ENCODE measurements at places on chromosomes 2 and 18.

DNA sequence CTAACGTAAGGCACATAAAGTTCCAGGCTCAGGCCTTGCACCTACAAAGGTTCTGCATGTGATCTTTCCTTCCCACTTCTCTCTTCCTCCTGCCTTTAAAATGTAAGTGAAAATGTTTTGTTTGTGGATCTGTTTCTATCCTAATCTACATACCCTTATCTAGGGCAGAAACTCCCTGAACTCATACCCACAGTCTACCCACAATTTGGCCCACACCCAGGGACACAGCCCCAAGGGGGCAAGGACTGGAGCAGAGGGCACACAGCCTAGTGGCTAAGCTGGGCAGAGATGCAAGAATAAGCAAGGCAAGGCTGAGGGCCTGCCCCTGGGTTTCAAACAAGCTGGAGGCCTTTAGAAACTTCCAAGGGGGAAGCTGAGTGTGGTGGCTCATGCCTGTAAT, 71.0 kb downstream of the HS1BP3 start:
- DNase-seq = no peak

DNA sequence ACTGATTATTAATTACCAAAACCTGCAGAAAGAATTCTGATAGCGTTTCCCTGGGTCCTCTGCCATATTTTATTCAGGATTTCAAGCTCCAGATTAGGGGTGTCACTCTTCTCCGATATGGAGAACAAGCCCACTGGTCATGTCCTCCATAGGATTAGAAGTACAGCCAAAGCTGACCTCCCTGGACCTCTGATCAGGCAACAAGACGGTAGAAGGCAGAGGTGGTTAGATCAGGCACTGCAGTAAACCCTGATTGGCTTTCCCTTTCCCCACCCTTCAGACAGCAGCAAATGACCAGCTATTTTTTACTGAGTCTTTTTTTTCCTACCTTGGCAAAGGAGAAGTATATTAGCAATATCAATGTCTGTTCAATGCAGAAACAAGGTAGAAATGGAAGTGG, 37.7 kb downstream of the SPC25 start:
- DNase-seq = no peak

DNA sequence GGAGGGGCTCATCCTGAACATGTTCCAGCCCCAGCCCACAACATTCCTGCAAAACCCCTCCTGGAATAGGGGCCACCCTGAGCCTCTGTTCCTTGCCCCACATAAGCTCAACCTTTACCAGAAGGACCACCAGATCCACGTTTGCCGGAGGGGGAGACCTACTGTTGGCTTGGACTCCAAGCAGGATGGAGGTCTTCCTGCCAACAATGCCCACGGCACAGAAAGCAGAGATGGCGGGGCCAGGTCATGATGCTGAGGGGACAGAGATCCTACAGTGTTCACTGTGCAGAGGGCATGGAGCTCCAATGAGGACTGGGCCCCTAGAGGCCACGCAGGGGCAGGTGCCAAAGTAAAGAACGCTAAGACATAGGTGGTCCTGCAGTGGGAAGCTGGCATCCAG, 98.5 kb upstream of the RAB6C start:
- no peak for DNase-seq

- no peak for DNase-seq
These were observed 309.3 kb downstream of the ZNF521 start for GRCh38 chr18:25042641-25043051.

DNA sequence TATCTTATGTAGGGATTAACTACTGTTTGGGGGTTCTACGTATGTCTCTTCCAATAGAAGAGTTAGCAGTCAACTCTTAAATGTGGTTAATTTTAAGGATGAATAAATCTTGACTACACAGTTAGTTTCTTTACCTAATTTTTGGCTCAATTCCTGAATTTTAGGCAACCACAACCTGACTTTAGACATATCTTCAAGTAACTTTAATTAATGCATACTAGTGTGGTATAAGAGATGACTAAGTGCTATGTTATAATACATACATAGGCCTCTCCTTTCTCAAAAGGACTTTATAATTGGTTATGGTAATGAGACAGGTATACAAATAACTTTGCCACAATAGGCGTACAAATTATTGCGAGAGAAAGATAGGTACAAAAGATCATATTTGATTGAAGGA, 312.0 kb downstream of the IRS1 start:
- no peak for DNase-seq

DNA sequence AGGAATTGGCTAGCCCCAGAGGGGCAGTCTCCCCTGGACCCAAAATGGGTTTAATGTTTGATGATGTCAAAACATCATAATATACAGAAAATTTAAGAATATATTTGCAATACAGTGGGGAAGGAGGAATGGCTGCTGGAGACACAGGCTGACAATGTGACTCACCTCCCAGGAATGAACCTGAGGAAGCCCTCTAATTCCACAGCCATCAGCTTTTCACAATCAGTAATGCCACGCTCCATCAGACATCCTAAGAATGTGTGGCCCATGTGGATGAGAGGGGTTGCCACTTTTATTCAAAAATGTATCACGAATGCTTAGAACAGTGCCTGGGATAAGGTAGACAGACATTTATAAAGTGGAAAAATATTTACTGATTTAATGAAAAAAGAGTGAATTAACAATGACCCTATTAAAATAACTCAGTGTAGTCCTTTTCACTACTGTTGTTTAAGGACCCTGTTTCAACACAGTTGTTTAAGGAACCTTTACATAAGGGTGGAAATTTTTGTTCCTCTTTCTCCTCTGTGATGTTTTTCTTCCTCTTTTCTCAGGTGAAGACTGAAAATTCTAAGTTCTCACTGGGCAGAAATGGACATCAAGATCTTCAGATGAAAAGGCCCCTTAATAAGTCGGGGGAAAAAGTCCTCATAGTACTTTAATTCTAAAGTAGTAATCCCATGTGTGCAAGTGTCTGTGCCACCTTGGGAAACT, 17.5 kb upstream of the TMEM163 start:
- no peak for DNase-seq

DNA sequence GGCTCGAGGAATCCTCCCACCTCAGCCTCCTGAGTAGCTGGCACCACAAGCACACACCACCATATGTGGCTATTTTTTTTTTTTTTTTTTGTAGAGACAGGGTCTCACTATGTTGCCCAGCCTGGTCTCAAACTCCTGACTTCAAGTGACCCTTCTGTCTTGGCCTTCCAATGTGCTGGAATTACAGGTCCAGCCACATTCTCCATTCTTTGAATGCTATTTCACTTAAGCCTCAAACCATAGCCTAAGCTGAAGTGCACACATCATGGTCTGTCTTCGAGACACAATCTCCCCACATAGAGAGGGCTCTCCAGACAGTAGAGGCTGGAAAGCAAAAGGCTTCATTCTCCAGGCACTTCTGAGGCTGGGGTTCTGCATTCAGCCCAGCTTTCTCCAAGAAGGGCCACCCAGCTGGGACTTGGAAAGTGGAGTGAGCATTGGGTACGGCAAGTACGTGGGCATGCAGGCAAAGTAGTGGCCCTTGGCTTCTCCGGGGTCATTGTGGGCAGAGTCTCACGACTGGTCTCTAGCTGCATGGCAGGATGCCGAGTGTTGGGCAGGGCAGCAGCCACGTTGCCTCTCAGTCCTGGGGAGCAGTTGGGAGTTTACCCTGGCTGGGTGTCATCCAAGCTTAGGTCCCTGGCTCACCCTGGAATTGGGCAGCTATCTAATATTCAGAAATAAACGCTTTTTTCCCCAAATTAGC, 78.2 kb upstream of the SMAD7 start:
- DNase-seq = no peak

GRCh38 chr2:95351598-95351915, 51.0 kb upstream of the FAHD2A start:
- DNase-seq = no peak

DNA sequence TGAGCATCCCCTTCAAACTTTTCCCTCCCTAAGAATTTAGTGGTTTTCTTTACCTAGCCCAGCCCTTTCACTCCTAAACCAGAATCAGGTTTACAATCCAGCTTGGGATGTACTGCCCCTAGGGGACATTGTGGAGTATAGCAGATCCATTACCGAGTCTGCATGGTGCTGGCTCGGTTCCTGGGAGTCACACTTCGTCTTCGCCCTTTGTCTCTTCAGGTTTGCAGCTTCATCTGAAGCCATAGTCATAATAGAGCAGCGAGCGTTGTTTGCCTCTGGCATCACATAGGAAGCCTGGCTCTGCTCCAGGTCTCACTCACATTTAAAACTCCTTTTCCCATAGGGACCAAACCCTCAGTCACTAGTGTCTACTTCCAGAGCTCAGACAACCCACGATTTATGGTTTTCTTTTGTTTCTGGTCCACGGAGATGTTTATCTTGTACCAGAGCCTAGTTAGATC, 16.8 kb upstream of the LYPD6 start:
- peak; percentile 18 for DNase-seq
